ENCODE measurements at places on chromosomes 6 and 20.

DNA sequence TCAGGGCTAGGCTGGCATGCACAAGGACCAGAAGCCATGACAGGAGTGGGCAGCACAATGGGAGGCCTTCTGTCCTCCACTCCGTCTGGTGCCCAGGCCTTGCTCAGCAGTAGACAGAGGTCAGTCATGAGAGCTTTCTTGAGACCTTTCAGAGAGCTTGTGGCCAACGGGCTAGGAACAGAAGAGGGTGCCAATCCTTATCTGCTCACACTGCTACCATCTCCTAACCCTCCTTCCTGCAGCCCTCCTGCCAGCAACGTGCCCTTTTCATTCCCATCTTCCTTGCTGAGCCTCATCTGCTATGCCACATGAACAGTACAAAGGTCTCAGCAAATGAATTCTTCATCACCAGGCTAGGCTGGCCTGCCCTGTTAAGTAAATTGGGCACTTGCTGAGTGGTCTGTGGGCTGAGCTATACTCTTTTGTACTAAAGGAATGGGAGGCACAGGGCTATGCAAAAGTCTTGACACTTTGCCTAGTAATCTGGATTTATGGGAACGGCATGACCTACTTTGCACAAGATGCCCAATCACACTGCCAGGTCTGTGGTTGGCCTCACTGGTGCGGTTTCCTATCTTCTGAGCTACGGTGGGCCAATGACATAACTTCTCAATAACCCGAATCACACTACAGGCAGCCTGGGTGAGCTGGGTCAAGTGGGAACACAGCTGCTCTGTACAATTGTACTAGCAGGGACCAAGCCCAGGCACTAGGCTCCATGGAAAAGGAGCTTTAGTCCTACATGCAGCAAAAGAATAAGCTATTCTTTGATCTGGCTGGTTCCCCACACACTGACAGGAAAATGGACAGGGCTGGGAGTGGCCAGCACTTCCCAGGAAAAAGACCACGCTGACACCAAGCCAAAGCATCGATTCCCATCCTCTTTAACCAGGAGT, 47.8 kb downstream of the ELOVL5 start:
- no peak for DNase-seq

- DNase-seq: no peak
Observed at GRCh38 chr6:21808045-21808470, 214.5 kb downstream of the SOX4 start.

DNA sequence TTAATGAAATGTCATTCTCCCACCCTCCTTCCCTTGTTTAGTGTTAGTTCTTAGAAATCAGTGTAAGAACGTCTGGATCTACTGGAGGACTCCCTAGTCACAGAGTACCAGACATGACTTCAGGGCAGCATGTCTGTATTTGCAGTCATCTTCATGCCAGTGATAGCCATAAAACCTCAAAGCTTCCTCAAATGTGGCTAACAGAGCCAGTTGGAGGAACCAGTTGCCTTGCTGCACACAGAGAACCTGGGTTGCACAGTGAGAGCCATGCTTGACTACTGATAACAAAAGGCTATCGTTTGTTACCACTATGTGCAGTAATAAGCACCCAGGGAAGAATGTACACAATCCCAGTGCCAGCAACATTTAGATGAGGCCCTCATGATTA, 20.1 kb downstream of the NT5E start:
- no peak for DNase-seq

DNA sequence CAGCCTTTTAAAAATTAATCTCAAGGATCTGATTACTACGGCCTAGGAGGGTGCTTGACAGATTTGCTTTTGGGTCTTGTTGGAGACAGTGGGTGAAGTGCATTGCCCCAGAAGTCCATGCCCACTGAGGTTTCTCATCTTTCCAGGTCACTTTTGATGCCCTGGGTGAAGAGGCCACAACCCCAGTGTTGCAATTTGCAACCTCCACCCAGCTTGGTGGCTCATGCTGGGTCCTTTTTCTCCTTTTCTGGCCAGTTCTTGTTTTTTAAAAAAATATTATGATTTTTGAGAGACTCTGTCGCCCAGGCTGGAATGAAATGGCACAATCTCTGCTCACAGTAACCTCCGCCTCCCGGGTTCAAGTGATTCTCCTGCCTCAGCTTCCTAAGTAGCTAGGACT, 9.4 kb downstream of the STX11 start:
- no peak for DNase-seq
